ENCODE measurements at places on chromosomes 7 and 10.

DNA sequence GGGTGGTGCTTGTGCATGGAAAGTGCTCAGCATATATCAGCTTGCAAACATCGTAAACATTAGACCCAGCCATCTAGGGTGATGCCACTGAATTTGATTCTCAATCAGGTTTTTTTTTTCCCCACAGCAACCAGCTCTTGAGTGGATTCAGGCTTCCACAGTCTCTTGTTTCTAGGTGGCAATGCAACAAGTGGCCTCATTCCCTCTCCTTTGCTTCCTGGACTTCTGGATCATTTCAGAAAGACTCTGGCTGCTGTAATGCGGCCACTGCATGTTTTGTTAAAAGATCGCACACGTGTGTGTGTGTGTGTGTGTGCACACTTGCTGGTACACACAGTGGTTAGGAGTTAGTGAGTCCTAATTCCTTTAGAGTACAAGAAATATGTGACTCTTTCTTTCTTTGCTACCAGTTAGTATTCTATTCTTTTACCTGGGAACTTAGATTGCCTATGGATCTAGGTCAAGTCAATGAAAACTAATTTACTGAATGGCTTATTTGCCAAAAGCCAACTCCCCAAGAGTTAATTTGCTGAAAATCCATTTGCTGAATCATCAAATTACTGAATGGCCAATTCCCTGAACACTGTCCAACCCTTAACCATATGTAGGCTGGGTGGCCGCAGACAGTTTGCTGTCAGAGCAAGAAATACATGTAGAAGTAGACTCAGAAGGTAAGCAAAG, 222.5 kb downstream of the CCSER2 start:
- DNase-seq: no peak

GRCh38 chr10:133085251-133086125, 2.2 kb upstream of the ADGRA1 start:
- DNase-seq: no peak

- DNase-seq: no peak
Observed at GRCh38 chr7:2278026-2278425, 36.0 kb downstream of the NUDT1 start.

GRCh38 chr10:54314430-54314829, 486.6 kb downstream of the PCDH15 start:
- DNase-seq: no peak

- DNase-seq: no peak
Observed at GRCh38 chr10:5105626-5106025, 11.4 kb downstream of the AKR1C3 start.

DNA sequence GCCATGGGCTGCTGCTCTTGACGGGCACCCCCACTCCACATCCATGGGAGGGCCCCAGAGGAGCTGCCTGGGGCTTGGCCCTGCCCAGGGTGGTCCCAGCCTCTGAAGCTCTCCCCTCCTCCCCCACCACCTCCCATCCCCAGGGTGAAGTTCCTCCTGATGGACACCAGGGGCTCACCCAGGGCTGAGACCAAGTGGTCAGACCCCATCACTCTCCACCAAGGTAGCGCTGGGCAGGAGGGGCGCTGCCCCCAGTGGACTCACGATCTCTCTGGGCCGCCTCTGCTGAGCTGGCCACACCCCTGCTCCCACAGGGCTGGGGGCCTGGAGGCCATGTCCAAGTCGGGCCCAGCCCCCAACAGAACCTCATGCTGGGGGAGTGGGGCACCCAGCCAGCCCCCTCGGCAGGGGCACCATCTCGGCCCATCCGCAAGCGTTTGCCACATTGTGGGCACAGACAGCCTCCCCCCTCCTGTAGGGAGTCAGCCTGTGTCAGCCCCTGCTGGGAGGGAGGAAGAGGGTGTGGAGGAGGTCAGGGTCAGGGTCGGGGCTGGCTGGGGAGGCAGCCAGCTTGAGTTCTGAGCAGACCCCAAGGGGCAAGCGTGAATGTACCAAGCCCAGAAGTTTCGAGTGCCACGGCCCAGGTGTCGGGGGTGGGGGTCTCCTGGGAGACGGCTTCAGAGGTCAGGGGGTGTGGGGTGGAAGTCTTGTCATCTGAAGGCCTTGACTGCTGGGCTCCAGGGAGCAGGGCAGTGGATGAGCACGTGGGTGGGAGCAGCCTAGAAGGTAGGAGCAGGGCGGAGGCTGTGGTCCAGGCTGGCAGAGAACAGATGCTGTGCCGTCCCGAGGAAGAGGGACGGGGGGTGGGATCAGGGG, 2.8 kb downstream of the UPK3B start:
- DNase-seq: no peak

- DNase-seq: no peak
Observed at GRCh38 chr7:21972397-21972784, 26.7 kb upstream of the CDCA7L start.

- no peak for DNase-seq
Observed at GRCh38 chr7:112076324-112076723, 129.9 kb downstream of the DOCK4 start.

GRCh38 chr10:11793762-11794479, 29.2 kb upstream of the PROSER2 start:
- no peak for DNase-seq

GRCh38 chr10:130707389-130707979, 571.3 kb downstream of the GLRX3 start:
- no peak for DNase-seq

DNA sequence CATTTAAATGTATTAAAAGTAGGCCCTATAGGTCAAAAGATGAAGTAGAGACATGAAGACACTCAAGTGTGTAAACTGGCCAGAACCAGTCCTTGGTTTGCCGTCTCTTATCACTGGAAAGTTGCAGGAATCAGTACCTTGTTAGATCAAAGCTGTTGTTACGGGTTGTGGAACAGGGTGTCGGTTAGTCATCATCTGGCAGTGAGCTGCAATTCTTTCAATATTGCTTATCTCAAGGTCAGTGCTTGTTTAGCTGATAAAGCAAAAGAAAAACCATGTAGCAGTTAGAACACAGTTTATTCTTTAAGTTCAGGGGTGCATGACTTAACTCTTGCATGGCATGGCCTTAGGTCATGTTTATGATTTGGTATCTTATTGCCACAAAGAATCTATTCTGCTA, 10.0 kb upstream of the SLC13A1 start:
- DNase-seq: no peak

DNA sequence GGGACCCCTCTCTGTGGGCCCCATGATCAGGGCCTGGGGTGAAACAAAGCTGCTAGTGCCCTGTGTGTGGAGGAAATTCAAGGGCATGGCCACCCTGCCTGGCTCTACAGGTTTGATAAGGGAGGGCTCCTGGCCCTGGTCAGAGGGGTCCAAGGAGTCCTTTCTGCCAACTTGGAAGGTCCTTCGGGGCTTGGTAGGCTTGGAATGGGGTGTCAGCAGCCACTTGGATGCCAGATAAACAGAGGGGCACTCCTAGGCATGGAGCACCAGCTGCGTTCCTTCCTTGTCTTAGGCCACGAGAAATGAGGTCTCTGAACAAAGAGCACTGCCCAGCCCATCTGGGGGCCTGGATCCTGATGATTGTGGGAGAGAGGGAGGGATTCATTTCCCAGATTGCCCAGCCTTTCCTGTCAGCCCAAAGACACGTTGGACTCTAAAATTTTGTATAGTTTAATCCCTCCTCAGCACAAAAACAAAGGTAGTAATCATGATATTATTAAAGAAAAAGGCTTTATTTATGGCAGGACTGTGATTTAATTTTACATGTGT, 5.1 kb downstream of the MTURN start:
- DNase-seq: no peak

DNA sequence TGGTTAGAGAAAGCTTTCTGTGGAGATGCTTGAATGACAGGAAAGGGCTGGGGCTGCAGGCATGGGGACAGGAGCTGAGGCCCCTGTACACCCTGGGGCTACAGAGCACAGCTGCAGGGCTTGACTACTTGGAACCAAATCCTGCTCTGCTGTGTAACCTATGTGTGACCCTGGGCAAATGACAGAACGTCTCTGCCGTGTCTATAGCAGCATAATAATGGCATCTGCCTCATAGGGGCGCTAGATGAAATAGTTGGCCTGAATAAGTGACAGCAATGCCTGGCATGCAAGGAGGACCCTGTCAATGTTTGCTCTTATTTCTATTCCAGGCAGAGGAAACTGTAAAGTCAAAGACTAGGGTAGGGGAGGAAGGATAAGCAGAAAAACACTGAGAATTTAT, 254.0 kb downstream of the USP6NL start:
- DNase-seq: no peak

DNA sequence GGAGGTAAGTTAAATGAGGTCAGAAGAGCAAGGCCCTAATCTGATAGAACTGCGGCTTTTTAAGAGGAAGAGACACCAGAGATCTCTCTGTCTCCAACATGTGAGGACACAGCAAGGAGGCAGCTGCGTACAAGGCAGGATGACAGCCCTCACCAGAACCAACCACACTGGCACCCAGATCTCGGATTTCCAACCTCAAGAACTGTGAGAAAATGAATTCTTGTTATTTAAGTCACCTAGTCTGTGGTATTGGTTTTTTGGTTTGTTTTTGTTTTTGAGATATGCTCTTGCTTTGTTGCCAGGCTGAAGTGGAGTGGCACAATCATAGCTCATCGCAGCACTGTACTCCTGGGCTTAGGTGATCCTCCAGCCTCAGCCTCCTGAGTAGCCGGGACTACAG, 127.2 kb downstream of the DLG5 start:
- no peak for DNase-seq

- no peak for DNase-seq
Observed at GRCh38 chr7:5397736-5398135, 25.9 kb downstream of the TNRC18 start.

DNA sequence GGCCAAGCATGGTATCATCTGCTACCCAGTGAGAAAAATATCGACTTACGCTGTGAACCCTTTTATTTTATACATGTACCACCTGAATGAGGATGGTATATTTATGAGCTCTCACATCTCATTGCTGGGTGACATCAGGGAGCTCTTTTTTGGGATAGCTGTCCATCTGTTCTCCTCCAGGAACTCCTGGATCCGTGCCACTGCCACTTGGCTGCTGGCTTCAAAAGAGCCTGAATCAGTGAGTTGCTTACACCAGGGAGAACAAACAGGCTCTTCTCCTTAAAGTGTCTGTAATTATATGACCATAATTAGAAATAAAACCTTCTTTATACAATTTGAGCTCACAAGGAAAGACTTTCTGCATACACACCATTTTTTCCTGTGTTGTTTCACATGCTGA, 106.2 kb downstream of the KAT6B start:
- no peak for DNase-seq

DNA sequence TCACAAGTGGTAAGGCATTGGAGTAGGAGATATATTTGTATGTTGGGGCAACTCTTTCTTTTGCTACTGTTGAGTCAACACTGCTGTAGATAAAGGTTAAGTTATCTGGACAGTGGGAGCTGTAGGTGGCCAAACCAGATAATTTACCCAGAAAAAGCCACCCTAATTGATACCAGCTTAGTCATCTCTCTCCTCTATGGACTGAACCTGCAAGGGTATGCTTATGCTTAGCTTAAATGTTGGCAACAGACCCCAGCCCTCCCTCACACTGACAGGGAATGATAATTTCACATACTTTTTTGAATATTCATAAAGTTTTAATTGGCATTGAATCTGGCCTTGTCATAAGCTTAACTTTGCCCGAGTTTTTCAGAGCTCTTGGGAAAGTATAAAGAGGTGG, 66.3 kb downstream of the CREB5 start:
- DNase-seq: no peak

DNA sequence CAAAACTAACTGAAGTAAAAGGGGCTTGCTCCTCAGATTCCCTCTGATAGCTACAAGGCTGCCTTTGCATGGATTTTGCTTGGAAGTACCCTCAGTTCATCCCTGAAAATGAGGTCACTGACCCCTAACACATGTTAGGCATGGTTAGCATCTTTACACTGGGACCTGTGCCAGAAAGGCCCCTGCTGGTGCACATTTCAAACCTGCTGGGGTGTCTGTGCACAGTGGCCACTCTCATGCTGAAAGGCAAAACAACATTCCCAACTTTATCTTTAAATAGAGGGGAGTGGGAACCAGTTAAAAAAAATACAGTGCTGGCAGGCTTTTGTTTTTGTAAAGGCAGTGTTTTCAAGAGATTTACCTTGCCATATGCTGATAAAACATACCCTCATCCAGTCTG, 99.1 kb downstream of the ANK3 start:
- no peak for DNase-seq

DNA sequence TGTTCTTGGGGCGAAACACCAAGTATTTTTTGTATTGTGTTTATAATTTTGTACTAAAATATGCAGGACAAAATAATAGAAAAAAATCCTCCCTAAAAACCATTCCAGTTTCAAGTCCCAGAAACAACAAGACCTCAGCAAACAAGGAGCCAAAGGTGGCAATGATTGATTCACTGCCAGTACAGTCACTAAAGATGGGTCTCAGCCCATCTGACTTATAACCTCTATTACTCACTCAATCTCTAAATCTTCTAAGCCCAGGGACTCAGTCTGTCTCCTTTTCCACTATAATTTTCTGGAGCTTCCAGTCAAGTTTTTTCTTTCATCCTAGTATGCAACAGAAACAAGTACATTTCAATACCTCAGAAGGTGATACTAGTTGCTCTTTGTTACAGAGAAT, 33.3 kb downstream of the SNX13 start:
- no peak for DNase-seq

DNA sequence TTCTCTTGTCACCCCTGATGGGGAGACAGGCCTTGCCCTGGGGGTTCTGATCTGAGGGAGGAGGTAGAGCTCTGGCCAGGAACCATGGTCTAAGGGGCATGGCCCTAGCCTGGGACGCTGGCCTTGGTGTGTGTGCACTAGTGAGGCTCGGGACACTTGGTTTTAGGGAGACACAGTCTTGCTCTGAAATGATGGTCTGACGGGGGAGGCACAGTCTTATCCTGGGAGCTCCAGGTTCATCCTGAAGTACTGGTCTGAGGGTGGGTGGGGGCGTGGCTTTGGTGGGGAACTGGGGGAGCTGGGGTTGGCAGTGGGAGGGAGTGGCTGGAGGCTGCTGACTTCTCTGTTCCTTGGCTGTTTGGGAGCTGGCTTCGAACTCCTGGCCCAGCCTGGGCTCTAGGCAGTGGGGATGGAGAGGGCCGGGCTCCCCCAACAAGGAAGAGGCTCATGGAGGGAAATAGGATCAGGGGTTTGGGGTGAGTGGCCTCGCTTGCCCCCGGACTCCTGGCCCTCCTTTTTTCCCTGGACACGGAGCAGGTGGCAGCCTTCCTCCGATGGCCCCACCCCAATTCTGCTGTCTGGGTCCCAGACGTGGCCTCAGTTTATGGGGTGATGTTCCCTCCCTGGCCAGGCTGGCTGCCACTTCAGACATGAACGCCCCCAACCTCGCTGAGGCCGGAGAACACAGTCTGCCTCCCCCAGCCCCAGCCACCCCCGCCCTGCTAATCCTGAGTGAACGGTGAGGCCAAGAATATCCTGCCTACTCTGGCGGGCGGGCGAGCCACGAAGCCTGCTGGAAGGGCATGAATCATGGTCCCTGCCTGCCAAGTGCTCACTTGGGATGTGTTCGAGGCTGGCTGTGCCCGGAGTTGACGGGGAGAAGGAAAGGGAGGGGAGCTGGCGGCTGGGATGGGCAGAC, 43.5 kb downstream of the TMEM270 start:
- no peak for DNase-seq

- no peak for DNase-seq
Observed at GRCh38 chr10:81548160-81548559, 326.8 kb upstream of the NRG3 start.

- no peak for DNase-seq
Observed at GRCh38 chr10:124027031-124027611, 66.3 kb downstream of the CHST15 start.

GRCh38 chr7:28755255-28755654, 202.9 kb downstream of the TRIL start:
- no peak for DNase-seq

- DNase-seq: no peak
Observed at GRCh38 chr7:47267346-47267745, 314.6 kb downstream of the TNS3 start.

GRCh38 chr7:47846138-47846836, 102.0 kb downstream of the PKD1L1 start:
- DNase-seq: no peak
